A549 treated with Mapracorat at 1 μM for 4 hours (cell line): ENCODE measurements at places on chromosomes 7 and 10. TPM values are rescaled to one million over a fixed set of nuclear protein-coding genes. Genes with fewer than 3 reads are reported as not detected.

SFTPA1 gene
- not detected in 5 replicates for total RNA-seq

CALML5 gene
- not detected in 5 replicates for total RNA-seq

LSM8 gene
- total RNA-seq: 38.8 to 55.0 TPM (median 40.9 TPM) in 5 replicates

SEC61A2 gene
- total RNA-seq: 11.8 to 15.7 TPM (median 14.2 TPM) in 5 replicates

SLC13A1 gene
- total RNA-seq: not detected in 5 replicates

CHST3 gene
- 41.1 to 53.7 TPM (median 47.1 TPM) in 5 replicates for total RNA-seq

LLCFC1 gene
- not detected in 5 replicates for total RNA-seq

LRRTM3 gene
- total RNA-seq: not detected in 5 replicates

ANKMY2 gene
- total RNA-seq: 12.2 to 17.2 TPM (median 13.4 TPM) in 5 replicates

EPHB6 gene
- 0.28 to 0.60 TPM (median 0.50 TPM) in 5 replicates for total RNA-seq

PTPN20 gene
- total RNA-seq: 3.0 to 4.0 TPM (median 3.9 TPM) in 5 replicates

CYP2C18 gene
- total RNA-seq: 0.07 to 0.11 TPM in 2 of 5 replicates, not detected in the others

INA gene
- total RNA-seq: 18.3 to 27.6 TPM (median 21.0 TPM) in 5 replicates

DYDC2 gene
- total RNA-seq: 0.12 TPM in 1 of 5 replicates, not detected in the others

TCF7L2 gene
- 16.8 to 20.9 TPM (median 17.5 TPM) in 5 replicates for total RNA-seq

FAM25C gene
- 1.2 to 1.7 TPM in 2 of 5 replicates, not detected in the others for total RNA-seq

NUTM2E gene
- 0.08 to 0.33 TPM (median 0.24 TPM) in 5 replicates for total RNA-seq

RADIL gene
- total RNA-seq: 1.6 to 2.8 TPM (median 2.7 TPM) in 5 replicates

TEX36 gene
- not detected in 5 replicates for total RNA-seq

EPO gene
- total RNA-seq: 0.10 to 0.12 TPM in 2 of 5 replicates, not detected in the others
